ENCODE measurements at places on chromosomes 5 and 9.

DNA sequence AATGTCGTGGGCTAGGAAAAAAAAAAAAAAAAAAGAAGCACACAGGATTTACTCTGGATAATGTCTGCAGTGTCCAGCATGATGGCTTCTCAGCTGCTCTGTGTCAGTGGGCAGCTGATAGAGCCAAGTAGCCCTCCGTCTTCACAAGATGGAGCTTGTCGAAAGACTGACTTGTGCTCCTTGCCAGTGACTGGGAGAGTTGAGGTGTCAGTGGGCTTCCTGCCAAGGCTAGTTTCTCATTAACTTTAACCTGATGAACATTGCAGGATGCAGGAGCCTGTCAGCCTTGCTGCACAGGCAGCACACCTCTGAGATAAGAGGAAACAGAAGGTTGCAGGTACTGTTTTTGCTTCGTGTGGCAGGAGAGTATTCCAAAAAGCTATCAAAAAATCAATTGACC, 171.4 kb upstream of the SGCD start:
- no peak for DNase-seq

- no peak for DNase-seq
These were observed 174.5 kb upstream of the SLC12A2 start for GRCh38 chr5:127909066-127909465.

DNA sequence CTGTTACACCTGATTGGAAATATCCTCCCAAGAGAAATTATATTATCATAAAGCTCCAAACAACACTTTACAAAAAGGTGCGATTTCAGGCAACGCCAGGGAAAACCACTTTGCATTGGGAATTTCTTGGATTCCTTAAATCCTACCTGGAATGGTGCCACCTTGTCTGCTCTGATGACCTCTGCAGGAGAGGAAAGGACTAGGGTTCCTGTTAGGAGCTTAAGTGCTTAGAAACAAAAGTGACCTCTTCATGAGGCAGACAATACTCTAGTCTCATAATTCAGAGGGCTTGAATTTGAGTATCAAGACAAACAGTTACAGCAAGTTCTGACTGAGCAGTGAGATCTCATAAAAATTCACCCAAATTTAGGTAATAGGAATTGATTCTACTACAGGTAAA, 33.9 kb upstream of the GLIS3 start:
- no peak for DNase-seq

DNA sequence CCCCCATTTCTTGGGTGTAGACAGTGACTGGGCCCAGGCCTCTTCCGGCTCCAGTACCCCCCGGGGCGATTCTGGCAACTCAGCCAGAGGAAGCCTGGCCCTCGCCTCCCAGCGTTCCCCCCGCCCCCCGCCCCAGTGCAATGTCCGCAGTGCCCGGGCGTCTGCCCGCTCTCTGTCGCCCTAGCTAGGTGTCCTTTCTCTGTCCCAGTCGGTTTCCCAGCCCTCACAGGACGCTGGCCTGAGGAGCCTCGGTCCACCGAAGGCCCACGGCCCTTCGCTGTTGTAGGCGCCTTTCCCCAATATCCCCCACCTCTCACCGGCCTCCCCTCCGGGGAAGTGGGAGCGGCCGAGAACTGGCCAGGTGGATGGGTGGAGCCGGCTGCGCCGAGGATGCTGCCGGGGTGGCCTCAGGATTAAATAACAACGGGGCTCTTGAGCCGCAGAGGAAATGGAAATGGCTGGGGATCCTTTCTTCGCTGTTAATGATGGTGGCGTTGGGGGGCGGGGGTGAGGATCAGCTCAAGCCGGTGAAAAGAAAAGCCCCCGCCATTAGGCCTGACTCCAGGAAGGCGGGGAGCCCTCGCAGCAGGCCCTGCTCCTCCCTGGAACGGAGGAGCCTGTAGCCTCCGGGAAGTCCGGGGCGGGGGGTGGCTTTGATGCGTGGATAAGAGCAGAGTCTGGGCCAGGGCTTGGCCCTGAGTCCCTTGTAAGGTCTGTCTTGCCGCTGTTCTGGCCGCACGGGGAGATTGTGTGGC, 1.1 kb upstream of the SPRY4 start:
- DNase-seq = peak; percentile 21

- no peak for DNase-seq
These were observed 2.8 kb downstream of the ZNF608 start for GRCh38 chr5:124743602-124744169.

GRCh38 chr5:180784497-180785097, 18.0 kb downstream of the MGAT1 start:
- peak; percentile 76 for DNase-seq

DNA sequence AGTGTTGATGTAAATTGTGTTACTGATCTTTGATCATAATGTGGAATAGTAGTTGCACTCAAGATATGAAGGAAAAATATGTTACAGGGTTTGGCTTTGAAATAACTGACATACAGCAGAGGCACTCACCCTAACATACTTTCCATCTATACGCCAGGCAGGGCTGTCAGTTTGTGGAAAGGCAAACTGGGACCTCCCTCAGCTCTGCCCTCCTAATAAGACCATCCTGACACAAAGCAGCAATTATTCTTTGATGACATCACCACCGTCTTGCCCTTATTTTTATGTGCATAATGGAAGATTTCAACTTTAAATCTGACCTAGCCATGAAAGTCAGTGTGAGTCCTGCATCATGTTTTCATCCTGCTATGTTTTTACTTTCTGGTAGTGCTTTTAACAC, 42.9 kb downstream of the ITGA1 start:
- DNase-seq = no peak

DNA sequence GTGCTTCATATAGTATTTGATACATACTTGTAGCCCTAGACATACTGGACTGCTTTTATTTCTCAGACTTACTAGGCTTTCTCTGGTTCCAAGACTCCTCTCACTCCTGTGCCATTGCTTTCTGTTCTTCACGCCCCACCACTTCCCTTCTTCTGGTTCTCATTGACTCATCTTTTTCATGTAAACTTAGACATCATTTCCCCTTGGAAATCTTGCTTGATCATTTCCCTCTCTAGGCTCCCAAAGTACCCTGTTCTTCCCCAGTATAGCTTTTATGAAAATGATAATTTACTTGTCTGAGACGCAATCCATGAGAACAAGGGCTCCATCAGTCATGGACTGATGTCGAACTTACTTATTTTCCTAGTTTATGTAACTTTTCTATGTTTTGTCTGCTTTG, 83.5 kb downstream of the TLR4 start:
- DNase-seq = no peak
